Fibroblast of skin of left biceps (primary cell): ENCODE measurements at places on chromosomes 3 and 15.

DNA sequence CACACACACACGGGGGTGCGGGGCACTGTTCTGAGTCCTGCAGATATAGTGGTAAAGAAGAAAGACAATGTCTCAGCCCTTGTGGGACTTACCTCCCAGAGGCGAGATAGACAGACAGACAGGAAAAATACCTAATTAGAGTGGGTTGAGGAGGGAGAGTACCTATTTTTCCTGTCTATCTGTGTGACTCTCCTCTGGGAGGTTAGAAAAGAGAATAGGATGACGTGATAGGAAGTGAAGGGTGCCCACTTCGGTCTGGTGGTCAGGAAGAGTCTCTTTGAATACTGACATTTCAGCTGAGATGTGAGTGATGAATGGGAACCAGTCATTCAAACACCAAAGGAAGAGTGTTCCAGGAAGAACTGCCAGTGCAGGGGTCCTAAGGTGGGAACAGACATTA is 4.1 kb upstream of the APOD start:
- no peak for DNase-seq

- no peak for DNase-seq
Measured at GRCh38 chr3:126338790-126339288, 18.4 kb downstream of the KLF15 start.

- no peak for DNase-seq
Measured at GRCh38 chr3:49910409-49911123, 6.9 kb upstream of the MST1R start.

- DNase-seq = no peak
Measured at GRCh38 chr3:124396339-124396950, 333.8 kb upstream of the UMPS start.

DNA sequence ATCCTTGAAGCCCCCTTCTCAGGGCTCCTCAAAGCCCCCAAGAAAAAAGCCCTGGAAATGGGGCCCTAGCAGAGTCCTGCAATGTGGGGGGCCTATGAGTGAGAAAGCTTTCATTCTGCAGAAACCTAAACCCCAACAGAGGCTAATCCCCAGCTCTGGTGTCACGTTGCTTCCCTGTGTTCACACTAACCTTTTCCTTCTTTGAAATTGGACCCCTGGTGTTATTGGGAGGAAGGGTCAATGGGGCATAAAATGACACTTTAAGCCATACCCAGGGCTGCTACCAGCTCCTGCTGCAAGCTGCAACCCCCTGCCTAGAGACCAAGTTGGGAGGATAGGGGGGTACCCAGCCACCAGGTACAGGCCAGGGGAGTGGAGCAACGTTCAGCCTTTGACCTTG is 2.1 kb downstream of the CYP1A2 start:
- no peak for DNase-seq
